ENCODE measurements at places on chromosomes 3 and 15. TPM values are rescaled to one million over a fixed set of nuclear protein-coding genes. Genes with fewer than 3 reads are reported as not detected.

DNA sequence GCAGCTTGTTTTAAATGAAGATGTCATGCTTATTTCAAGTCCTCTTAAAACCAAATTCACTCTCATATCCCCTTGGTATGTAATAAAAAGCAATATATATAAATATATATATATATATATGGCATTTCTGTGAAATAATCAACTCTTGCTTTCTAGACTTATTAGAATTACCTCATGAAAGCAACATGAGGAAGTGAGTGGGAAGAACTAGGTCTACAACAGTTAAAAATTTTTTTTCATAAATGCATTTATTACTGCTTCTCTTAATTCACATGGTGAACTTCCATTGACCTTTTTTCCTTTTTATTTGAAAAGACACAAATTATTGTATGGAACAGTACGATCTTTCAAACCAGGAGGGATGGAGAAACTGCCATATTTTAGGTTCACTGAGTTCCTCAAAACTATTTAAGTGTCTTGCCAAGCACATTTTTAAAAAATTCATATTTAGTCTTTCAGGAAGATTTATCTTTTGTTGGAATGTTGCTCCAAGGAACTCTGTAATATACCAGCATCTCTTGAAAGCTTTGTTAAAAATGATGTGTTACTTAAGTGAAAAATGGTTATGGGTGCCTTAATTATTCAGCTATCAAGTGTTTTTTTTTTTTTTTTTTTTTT, 185.2 kb downstream of the GHSR start:
- DNase-seq, result no peak

- DNase-seq, result no peak
Observed at GRCh38 chr15:52448011-52448890, 80.4 kb downstream of the MYO5A start.

DNA sequence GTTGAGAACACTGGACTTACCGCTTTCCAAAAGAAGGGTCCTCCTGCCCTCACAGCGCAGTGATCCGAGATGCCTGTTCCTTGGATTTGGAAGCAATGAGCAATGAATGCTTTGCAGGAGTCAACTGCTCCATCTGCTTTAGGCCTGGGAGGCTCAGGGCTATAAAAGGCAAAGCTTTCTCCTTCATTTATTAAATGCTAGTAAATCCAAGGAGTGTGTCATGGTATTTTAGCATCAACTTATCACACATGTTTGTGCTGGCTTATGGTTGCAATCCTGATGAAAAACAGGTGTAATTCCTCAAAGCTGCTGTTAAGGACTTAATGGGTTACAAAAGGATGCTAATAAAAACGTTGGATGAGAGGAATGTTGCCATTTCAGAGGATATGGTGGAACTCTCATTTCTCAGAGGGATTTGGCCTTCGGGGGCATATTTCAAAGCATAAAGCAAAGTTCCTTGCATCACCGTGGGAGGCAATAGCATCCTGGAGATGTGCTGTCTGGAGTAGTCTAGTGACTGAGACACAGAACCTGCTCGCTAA, 158.5 kb upstream of the TPM1 start:
- DNase-seq, result no peak

- DNase-seq, result no peak
Observed at GRCh38 chr3:165439765-165440164, 243.6 kb upstream of the SLITRK3 start.

Gene SLC28A1
- not detected for total RNA-seq

GRCh38 chr3:135694142-135694541, 271.4 kb upstream of the PPP2R3A start:
- no peak for DNase-seq

- no peak for DNase-seq
Observed at GRCh38 chr3:128548426-128549282, 55.7 kb upstream of the GATA2 start.

Gene ASB14
- total RNA-seq, result not detected

DNA sequence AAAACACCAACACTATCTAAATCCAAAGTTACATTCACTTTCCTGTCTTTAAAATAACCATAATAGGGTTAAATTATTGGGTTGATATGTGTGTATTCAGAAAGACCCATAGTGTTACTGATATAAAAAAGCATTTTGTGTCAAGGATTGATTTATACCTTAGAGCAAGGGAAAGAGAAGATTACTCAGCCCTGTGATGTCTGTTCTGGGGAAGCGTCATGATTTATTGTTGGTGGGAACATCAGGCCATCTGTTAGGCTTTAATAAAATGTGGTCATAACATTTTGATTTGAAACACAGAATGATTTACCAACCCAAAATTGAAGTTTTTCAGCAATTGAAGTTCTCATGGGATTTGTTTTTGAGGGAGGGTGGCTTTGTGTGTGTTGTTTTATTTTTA, 33.2 kb downstream of the SIDT1 start:
- DNase-seq, result no peak

- no peak for DNase-seq
Observed at GRCh38 chr3:146152834-146153233, 8.2 kb downstream of the PLOD2 start.

DNA sequence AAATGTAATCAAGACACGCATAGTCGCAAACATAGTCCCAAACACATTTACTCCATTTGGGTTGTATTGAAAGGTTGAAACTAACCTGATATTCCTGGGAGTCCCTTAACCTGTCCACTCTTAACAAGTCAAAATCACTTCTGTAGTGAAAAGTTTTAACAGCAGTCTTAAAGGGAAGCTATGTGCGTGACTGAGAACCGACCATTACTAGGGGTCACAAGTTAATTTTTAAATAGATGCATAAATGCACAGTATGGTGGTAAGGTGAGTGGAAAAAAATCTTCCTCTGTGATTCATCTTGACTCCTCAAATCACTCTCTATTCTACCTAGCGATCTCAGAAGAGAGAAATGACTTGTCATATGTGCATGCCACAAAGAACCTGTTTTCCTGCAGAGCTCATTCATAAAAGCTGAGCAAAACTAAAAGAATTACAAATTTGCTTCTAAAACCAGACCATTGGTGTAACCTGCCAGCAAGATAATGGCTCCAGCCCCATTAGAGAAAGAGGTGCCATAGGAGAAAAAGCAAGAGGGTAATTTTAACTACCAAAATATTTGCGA, 4.8 kb downstream of the GPR15 start:
- no peak for DNase-seq

Gene GNB5
- total RNA-seq, result 50.2 TPM
